ENCODE measurements at places on chromosomes 4 and X.

DNA sequence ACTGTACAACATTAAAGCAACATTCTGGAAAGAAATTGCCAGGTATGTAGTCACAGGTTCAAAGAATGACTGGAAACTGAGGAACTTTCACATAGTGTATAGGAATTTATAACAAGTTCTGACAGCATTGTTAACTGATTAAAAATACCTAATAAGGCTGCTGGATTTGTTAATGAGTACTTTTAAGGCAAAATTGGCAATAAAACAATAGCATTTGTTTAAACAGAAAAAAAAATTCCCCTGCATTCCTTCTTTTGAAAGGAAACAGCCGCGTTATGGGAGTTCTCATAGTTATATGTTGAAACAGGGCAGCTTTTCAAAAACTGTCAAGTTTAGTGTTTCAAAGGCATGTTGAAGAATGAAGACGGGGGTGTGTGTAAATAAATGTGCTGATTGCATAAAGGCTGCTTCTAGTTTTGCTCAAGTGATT is 282.5 kb upstream of the FAT1 start:
- no peaks in the 10 kb centered on the region for H3K4me1 ChIP-seq
- no peak overlapping the region for H3K4me3 ChIP-seq
- no peak overlapping the region for H3K27ac ChIP-seq
- H3K27me3 ChIP-seq, result no peaks in the 10 kb centered on the region
- no peaks in the 10 kb centered on the region for H3K36me3 ChIP-seq
- DNase-seq, result no peak

- DNase-seq, result no peak
- no peaks in the 10 kb centered on the region for H3K36me3 ChIP-seq
- H3K4me1 ChIP-seq, result no peaks in the 10 kb centered on the region
- peaks cover 63% of the 10 kb centered on the region for H3K27me3 ChIP-seq
- H3K27ac ChIP-seq, result no peak overlapping the region
- H3K4me3 ChIP-seq, result no peak overlapping the region
These were observed 49.2 kb upstream of the PRSS48 start for GRCh38 chr4:151227731-151228130.

DNA sequence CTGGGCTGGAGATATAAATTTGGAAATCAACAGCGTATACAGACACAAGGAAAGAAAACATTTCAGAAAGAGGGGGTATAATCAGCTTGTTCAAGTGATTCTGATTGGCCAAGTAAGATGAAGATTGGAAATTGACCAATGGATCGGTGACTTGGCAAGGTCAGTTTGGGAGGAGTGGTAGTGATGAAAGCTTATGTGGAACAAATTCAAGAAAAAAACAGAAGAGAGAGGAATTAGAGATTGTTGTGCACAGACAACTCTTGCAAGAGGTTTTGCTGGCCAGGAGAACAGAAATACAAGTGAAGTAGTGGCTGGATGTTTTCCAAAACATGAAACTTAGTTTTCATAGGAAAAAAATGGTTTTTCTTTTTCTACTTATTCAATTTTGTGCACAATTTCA is 16.3 kb downstream of the CD38 start:
- no peak for DNase-seq
- peaks cover 11% of the 10 kb centered on the region for H3K4me1 ChIP-seq
- no peak overlapping the region for H3K4me3 ChIP-seq
- H3K27ac ChIP-seq, result no peak overlapping the region
- peaks cover 4% of the 10 kb centered on the region for H3K36me3 ChIP-seq

- H3K4me1 ChIP-seq, result peaks cover 22% of the 10 kb centered on the region
- H3K27ac ChIP-seq, result no peak overlapping the region
- H3K4me3 ChIP-seq, result no peak overlapping the region
- peaks cover 26% of the 10 kb centered on the region for H3K36me3 ChIP-seq
- H3K27me3 ChIP-seq, result no peaks in the 10 kb centered on the region
These were observed 71.5 kb upstream of the DDX60 start for GRCh38 chr4:168390041-168390440.

DNA sequence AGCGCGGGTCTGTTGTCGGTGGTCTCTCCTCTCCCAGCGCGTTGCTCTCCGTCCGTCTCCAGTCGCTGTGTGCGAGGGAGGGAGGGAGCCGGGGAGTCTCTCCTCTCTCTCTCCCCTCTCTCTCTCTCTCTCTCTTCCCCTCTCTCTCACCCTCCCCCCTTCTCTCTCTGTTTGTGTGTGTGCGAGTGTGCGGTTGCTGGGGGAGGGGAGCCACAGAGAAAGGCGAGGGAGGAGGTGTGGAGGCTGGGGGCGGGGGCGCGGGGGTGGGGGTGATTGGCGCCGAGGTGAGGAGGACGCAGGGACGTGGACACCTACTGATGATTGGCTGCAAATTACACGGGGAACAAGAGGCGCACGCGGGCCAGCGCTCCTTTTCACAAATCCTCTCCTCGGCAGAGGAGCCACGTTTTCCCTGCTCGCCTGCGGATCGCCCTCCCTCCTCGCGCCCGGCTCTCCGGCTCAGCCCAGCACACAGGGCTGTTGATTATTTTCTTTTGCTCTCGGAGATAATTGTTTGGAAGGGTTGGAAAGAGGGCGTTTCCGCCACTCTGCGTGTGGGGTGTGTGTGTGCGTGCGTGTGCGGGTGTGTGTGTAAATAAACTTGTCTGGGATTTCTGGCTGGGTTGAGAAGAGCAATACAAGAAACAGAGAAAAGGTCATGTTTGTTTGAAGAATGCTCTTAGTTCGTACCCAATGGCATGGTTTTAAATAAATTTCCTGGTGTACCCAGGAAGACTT is at the start of gene CXXC4:
TSS of gene CXXC4 (minus strand) at position 73 of the 738 bp plus-strand sequence. CDS start 3,092 bp downstream, outside the sequence.
- peak within 1 kb of the TSS; percentile 87 for H3K4me3 ChIP-seq
- no peaks in the 10 kb centered on the region for H3K36me3 ChIP-seq
- peak within 1 kb of the TSS; percentile 3 for H3K27ac ChIP-seq

- H3K27me3 ChIP-seq, result peaks cover 5% of the 10 kb centered on the region
- no peak overlapping the region for H3K4me3 ChIP-seq
- no peaks in the 10 kb centered on the region for H3K36me3 ChIP-seq
- no peak overlapping the region for H3K27ac ChIP-seq
- no peaks in the 10 kb centered on the region for H3K4me1 ChIP-seq
These were observed 70.2 kb downstream of the MTNR1A start for GRCh38 chr4:186485150-186485549.

GRCh38 chrX:29852767-29853166 is 362.6 kb upstream of the MAGEB2 start:
- H3K27me3 ChIP-seq, result no peaks in the 10 kb centered on the region
- no peaks in the 10 kb centered on the region for H3K4me1 ChIP-seq
- H3K36me3 ChIP-seq, result no peaks in the 10 kb centered on the region
- H3K4me3 ChIP-seq, result no peak overlapping the region
- no peak for DNase-seq

DNA sequence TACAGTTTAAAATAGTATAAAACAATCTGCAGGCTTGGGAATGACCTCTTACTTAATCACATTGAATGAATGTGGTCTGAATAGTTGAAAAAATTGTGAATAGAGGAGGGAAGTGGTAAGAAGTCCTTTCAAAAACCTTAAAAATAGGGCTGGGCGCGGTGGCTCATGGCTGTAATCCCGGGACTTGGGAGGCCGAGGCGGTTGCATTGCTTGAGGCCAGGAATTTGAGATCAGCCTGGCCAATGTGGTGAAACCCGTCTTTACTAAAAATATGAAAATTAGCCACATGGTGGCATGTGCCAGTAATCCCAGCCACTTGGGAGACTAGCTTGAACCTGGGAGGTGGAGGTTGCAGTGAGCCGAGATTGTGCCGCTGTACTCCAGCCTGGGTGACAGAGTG is 36.5 kb downstream of the HERC3 start:
- H3K4me1 ChIP-seq, result no peaks in the 10 kb centered on the region
- H3K4me3 ChIP-seq, result no peak overlapping the region
- no peak for DNase-seq
- no peak overlapping the region for H3K27ac ChIP-seq

- H3K27me3 ChIP-seq, result peaks cover 15% of the 10 kb centered on the region
- DNase-seq, result no peak
- H3K27ac ChIP-seq, result no peak overlapping the region
- peaks cover 2% of the 10 kb centered on the region for H3K36me3 ChIP-seq
These were observed 16.9 kb upstream of the ANOS1 start for GRCh38 chrX:8748855-8749254.

GRCh38 chr4:186685767-186686183 is 37.9 kb downstream of the FAT1 start:
- no peaks in the 10 kb centered on the region for H3K36me3 ChIP-seq
- DNase-seq, result no peak
- H3K4me3 ChIP-seq, result no peak overlapping the region

DNA sequence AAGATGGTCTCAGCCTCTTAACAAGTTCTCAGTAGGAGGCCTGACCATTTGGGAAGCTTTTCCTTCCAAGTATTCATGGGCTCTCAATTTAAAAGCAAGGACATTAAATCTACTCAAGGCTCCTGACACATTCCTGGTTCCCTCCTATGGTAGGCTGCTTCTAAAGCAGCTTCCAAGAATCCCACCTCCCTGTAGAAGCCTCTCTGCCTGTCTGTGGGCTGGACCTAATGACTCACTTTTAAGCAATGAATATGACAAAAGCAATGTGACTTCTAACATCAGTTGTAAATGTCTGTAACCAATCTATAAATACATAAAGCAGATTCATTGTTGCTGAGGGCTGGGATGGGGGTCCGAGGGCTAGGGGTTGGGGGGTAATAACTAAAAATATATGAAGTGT is 99.5 kb upstream of the FAM9B start:
- no peaks in the 10 kb centered on the region for H3K27me3 ChIP-seq
- no peak for DNase-seq

DNA sequence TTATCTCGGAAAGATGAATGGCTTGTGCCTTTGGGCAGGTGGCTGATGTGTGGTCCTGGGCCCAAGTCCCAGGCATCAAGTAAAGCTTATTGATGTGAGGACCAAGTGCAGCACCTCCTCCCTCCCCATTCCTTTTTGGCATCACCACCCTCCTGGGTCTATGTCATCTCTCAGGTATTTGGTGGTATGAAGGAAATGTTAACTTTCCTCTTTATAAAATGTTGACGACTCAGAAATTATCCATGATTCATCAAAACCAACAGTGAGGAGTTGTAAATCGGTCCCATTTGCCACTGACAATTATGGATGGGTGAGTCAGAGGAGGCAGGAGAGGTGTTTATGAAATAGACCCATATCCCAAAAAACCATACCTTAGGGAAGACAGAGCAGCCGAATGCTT is 229.4 kb upstream of the GATB start:
- peak overlapping the region; percentile 88 for H3K27ac ChIP-seq
- peaks cover 34% of the 10 kb centered on the region for H3K4me1 ChIP-seq
- H3K36me3 ChIP-seq, result no peaks in the 10 kb centered on the region
- no peak for DNase-seq
- no peak overlapping the region for H3K4me3 ChIP-seq
- H3K27me3 ChIP-seq, result no peaks in the 10 kb centered on the region

DNA sequence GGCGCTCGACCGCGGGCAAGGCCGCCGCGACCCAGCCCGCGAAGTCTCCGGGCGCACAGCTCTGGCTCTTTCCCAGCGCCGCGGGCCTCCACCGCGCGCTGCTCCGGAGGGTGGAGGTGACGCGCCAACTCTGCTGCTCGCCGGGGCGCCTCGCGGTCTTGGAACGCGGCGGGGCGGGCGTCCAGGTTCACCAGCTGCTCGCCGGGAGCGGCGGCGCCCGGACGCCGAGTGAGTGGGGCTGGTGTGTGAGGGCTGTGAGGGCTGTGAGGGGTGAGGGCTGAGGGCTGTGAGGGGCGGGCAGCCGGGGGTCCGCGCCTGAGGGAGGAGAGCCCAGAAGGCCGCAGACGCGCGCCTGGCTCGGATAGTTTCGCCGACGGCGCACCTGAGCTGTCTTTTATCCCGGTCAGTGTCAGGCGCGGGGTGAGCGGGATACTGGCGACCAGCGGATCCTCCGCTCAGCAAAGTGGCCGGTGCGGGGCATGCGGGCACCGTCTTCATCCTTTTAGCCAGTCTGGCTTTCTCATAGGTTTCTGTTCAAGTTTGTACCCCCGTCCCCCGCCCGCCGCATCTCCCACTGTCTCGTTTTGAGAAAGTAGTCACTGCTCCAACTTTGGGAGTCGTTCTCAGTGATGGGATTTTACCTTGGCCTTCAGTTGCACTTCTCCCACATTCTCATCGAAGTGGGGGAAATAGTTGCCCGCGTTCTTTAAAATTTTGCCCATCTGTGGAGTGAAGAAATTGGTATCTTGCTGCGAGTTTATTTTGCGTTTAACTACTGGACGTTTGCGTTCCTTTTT is 586 bp downstream of the HERC5 start:
- peak overlapping the region; percentile 100 for H3K4me3 ChIP-seq
- H3K27ac ChIP-seq, result peak overlapping the region; percentile 100
- H3K27me3 ChIP-seq, result no peaks in the 10 kb centered on the region
- peaks cover 30% of the 10 kb centered on the region for H3K4me1 ChIP-seq
- H3K36me3 ChIP-seq, result peaks cover 8% of the 10 kb centered on the region

DNA sequence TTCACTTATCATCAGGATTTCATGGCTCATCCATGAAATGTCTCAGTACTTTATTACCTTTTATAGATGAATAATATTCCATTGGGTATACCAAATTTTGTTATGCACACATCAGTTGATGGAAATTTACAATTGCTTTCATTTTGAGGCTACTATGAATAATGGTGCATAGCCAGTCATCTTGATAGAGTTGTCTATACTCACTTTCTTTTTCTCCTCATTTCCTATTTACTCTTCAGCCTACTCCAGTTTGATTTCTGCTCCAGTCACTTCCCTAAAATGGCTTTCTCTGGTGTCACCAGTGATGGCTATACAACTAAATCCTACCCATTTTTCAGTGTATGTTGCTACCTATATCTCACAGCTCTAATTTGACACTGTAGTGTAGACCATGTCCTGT is 743.5 kb upstream of the MAGEB2 start:
- H3K4me1 ChIP-seq, result no peaks in the 10 kb centered on the region
- H3K4me3 ChIP-seq, result no peak overlapping the region
- H3K36me3 ChIP-seq, result no peaks in the 10 kb centered on the region
- H3K27ac ChIP-seq, result no peak overlapping the region

GRCh38 chr4:42658261-42658660 is 1.4 kb upstream of the ATP8A1 start:
- H3K4me1 ChIP-seq, result peaks cover 27% of the 10 kb centered on the region
- H3K36me3 ChIP-seq, result peaks cover 4% of the 10 kb centered on the region
- H3K27me3 ChIP-seq, result peaks cover 4% of the 10 kb centered on the region
- peak overlapping the region; percentile 97 for H3K27ac ChIP-seq
- DNase-seq, result no peak
- H3K4me3 ChIP-seq, result peak overlapping the region; percentile 95

DNA sequence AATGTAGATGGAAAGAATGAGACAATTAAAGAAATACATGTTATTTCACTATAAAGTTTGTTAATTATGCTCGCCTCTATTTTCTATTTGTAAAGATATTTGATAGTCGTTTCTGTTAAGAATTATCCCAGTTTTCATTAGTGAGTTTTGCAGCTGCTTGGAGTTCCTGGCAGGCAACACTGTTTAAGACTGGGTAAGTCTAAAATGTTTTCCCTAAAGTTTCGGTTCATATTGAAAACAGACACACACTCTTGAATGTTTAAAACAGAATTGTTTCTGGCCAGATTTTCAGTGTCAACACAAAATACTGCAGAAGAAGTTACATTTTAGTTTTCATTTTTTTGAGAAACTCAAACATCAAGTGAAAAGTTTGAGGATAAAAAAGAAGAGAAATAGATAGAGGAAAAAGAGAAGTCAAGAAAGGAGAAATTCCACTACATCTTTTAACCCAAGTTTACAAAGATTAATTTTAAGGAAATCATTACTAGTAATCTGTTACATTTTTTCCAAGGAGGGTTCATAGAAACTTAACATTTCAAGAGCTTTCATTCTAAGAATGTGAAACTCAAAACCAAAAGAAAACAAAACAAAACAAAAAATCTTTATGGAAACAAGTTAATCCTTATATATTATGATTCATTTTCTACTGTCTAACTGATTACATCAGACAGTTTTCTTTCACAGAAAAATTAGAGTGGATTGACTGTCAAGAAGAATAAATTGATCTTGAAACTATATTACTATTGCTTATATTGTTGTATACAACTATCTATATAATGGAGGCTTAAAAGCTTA is 305.5 kb downstream of the FAT4 start:
- H3K27me3 ChIP-seq, result no peaks in the 10 kb centered on the region
- H3K36me3 ChIP-seq, result no peaks in the 10 kb centered on the region
- no peak overlapping the region for H3K27ac ChIP-seq
- H3K4me3 ChIP-seq, result no peak overlapping the region
- no peaks in the 10 kb centered on the region for H3K4me1 ChIP-seq

All from T-helper 17 cell (primary cell).